ENCODE measurements at places on chromosomes 1 and 21.

GRCh38 chr1:17190010-17190995, 14.6 kb upstream of the PADI1 start:
- DNase-seq, result no peak

- DNase-seq, result no peak
These were observed 1.4 kb upstream of the MYBPH start for GRCh38 chr1:203177036-203177405.

DNA sequence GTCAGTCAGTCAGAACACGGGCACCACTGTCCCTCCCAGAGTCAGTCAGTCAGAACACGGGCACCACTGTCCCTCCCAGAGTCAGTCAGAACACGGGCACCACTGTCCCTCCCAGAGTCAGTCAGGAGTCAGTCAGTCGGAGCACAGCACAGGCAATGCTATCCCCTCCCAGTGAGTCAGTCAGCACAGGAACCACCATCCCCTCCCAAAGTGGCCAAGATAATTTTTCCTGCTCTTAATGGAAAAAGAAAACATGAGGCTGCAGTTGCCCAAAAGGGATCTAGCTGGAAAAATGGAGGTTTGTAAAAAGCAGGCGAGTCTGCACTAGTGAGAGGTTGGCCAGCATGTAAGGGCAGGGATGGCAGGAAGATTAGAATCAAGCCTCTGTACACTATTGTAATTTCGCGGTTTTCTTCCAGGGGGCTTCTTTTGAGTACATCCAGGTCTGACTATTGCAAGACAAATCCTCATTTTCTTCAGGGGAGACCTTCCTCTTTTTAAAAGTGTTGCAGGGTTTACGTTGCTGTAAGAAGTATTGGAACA, 213.8 kb downstream of the SIPA1L2 start:
- no peak for DNase-seq

GRCh38 chr1:21324368-21325141, 34.3 kb upstream of the ECE1 start:
- DNase-seq, result peak; percentile 75

DNA sequence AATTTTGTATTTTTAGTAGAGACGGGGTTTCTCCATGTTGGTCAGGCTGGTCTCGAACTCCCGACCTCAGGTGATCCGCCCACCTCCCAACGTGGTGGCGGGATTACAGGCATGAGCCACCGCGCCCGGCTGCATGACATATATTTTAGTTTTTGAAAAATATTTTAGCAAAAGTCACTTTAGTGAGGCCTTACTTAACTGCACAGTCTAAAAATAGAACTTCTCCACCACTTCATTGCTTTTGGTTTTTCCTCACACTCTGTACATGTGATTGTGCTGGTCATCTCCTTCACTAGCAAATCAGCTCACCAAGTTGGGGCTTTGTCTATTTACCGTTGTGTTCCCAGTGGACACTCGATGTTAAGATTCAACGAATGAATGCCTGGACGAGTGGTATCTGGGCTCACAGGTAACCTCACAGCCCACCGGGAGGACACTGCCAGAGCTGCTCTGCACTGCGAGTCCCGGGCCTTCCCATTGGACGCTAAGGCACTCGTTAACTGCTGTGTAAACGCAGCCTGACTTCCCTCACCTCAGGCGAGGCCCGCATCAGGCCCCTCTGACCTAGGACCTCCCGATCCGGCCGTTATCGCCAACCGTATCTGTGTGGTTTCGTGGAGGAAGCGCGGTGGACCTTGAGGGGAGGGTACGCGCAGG, 14.0 kb upstream of the ZNF692 start:
- DNase-seq, result peak; percentile 59

- no peak for DNase-seq
These were observed 132.9 kb downstream of the ZC3H11B start for GRCh38 chr1:219480011-219480410.

DNA sequence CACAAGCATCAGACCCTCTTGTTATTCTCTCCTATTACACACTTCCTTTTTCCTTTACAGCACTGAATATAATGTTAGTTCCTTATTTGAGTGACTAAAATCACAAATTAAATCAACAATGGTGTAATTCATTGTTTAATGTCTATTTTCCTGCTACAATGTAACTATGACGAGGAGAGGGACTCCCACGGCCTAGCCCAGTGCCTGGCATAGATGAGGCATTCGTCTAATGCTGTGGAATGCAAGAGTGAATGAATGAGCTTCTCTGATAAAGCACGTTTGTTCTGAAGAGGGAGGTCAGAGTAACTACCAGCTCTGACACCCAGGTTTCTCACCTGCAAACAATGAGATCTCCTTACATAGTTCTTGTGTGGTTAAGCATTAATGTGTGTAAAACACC, 479.4 kb downstream of the OMA1 start:
- no peak for DNase-seq

DNA sequence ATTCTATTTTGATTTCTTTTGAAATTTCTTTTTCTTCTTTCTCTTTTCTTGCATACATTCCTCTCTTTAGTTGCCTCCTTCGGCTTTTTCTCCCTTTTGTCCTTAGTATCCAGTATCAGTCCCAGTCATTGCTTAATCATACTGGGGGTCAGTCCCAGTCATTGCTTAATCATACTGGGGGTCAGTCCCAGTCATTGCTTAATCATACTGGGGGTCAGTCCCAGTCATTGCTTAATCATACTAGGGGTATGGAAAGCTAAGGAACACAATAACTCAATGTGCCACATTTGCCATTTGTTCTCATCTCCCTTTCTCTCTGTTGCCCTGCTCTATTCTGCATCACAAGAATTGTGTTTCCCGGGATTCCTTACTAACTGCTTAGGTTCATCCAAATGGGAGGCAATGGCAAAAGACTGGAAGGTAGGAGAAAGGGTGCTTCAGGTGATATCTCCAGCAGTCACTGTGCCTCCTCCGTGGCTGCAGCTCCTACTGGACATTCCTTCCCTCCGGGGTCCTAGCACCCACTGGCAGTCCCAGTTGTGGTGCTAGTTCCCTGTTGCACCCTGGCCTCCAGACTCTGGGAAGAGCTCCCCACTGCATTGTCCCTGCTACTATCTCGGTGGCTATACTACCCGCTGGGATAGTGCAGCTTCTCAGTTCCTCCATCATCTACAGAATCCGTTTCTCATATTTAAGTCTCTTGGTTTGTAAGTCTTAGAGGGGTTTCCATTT, 32.6 kb upstream of the LAMC1 start:
- no peak for DNase-seq

GRCh38 chr1:51230501-51231078, 5.5 kb upstream of the RNF11 start:
- DNase-seq, result no peak

- no peak for DNase-seq
These were observed 29.5 kb downstream of the PEX14 start for GRCh38 chr1:10504249-10504648.

GRCh38 chr1:174206148-174206836, 47.0 kb downstream of the RABGAP1L start:
- DNase-seq, result no peak

DNA sequence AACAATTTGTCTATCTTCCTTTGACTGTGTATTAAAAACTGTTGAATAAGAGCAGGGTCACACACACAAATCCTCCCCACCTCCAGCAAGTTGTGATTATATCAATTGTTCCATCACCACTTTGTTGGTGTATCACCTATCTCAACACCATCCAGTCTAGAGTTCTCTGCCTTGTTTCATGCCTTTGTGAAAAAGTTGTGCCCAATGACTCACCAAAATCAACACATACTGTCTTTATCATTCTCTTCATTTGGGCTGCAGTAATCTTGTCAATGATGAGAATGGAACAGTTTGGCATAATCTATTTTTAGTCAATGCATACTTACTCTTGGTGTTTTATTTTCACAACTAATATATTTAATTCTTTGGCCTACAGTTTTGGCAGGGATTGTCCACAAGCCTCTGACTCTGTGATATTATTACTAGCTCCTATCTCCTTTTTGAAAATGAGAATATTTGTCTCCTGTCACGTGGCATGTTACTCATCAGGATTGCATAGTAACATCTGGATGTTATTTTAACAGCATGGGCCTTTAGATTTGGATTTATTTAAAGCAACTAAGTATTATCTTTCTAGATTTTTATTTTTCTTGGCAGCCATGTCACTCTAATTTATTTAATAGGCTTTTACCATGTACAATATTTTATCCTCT, 5.1 kb downstream of the C1orf87 start:
- DNase-seq, result no peak

- DNase-seq, result no peak
These were observed 69.6 kb downstream of the DUSP10 start for GRCh38 chr1:221672239-221672645.

- DNase-seq, result no peak
These were observed 28.6 kb downstream of the PUM1 start for GRCh38 chr1:31036749-31037500.

DNA sequence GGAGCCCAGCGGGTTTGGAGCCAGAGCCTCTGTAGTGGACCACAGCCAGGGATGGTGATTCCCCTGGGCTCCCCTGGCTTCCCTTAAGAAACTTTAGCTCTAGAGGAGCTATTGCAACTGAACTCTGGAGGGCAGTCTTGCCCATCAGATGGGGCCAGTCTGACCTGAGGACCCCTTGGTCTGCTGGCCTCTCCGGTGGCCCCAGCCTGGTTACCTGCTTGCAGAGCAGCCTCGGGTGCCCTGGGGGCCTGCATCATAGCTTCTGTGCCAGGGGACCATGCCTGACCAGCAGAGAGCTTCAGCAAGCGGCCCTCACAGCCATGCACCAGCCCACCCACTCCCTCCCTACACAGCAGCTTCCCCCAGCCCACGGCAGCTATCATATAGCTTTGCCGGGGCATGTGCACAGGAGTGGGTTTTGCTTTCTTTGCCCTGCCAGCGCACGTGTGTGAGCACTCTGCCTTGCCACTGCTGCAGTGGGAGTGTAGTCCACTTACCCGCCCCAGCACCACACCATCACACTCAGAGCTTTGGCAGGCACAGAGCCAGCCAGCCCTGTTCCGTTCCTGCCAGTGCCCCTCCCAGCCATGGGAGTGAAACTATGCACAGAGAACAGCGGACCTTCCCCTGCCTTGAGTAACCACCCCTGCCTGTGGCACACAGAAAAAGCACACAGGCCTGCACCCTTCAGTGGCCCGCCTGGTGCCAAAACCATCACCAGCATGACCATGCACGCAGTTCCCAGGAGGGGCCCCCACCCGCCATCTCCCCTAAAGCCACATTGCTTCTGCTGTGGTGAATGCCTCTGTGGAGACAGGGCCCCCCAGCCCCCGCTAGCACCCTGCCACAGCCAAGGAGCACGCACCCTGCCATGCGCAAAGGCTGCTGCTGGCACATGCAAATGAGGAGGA, 442.9 kb upstream of the NEGR1 start:
- DNase-seq, result no peak

DNA sequence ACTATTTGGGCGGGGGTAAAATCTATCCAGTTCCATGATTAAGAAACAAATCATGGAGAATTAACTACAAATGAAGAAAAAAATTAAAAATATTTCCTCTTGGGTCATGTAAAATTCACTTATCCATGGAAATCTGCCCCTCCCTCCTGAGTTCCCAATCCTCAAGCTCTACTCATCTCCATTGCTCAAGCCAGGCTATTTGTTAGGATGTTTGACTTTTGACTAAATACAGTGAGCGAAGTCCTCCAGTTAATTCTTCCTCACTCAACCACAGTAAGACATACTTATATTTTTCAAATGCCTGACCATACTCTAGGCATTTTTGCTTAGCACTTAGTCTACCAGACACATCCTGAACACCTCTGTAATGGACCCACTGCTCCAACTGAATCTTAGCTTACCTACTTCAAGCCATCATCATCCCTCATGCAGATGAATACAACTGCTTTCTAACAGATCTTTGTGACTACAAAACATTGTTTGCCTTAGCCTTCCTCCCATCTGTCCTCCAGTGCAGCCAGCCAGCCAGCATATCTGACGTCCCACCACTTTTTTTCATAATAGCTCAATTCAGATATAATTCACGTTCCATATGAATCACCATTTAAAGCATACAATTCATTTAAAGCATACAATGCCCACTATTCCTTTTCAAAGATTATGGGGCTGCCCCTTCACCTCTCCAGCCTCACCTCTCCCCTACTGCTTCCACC, 154.2 kb downstream of the RERE start:
- no peak for DNase-seq

DNA sequence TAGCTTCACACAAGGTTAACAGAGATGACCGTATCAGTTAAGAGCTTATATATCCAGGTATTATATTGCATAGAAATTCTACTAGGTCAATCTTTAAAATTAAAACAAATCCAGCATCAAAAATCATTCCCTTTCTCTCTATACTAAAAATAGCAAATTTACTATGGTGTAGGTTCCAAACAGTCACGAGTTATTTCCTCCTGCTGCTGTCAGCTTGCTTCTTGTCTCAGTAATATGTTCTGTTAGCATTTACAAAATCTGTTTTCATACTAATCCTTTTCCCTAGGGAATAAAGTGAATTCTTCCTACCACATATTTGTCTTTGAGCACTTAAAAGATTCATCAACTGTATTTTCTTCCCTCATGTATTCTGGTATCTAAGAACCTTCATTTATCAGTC, 2.5 kb downstream of the WDR26 start:
- DNase-seq, result no peak

GRCh38 chr1:183694066-183694465, 41.0 kb upstream of the APOBEC4 start:
- no peak for DNase-seq

DNA sequence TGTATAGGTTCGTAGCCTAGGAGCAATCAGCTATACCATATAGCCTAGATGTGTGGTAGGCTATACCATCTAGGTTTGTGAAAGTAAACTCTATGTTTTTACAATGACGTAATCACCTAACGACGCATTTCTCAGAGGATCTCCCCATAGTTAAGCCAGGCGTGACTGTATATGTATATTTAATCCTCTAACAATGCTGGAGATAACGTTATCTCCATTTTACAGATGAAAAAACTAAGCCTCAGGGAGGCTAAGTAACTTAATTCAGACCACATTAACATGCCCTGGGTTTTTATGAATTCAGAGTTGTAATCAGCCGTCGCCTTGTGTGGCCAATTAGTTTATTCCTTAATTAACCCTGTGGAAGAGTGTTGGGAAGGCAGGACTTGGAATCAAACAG, 107.7 kb upstream of the PLXNA2 start:
- DNase-seq, result no peak

- no peak for DNase-seq
These were observed 37.6 kb upstream of the DPT start for GRCh38 chr1:168766568-168766967.

GRCh38 chr1:28032281-28032680, 56.1 kb downstream of the EYA3 start:
- no peak for DNase-seq

GRCh38 chr1:29523576-29523975, 287.3 kb downstream of the PTPRU start:
- DNase-seq, result no peak

DNA sequence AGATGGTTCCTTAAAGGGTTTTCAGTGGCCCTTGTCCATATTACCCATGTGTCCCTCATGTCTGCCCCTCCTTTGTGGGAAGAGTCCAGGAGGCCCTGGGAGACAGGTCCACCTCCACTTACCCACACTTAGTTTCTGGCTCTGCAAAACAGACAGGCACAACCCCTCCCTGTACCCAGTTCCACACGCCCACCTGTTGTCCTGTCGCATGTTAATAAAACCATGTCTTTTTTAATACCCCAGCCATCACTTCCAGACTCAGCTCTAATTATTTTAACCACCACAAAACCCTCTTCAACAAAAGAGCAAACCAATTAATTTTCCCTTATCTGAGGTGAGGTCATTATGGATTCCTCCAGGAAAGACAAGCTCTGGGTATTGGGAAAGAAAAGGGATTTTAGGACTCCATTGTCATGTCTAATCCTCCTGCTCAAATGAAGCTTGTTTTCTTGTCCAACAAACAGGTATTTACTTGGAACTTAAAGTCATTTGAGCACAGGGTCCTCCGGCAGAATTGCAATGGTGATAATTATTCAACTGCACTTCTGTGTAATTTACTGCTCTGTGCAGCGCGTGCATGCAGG, 68.9 kb downstream of the CCDC185 start:
- DNase-seq, result no peak
